ENCODE measurements at places on chromosomes 5 and 9. TPM values are rescaled to one million over a fixed set of nuclear protein-coding genes. Genes with fewer than 3 reads are reported as not detected.

Gene GGTA1
- not detected for total RNA-seq

Gene NXNL2
- total RNA-seq, result 1.4 TPM

Gene CDKN2A
- total RNA-seq, result 284 TPM

Gene IFNK
- not detected for total RNA-seq

Gene GHR
- 0.45 TPM for total RNA-seq

Gene PCDHA1
- 0.83 TPM for total RNA-seq

Gene XPA
- 5.9 TPM for total RNA-seq

Gene FOXD4L6
- 0.28 TPM for total RNA-seq

Gene PCDH12
- not detected for total RNA-seq

Gene FABP6
- total RNA-seq, result 1.6 TPM

Gene SGCD
- total RNA-seq, result not detected

Gene CNTFR
- not detected for total RNA-seq

DNA sequence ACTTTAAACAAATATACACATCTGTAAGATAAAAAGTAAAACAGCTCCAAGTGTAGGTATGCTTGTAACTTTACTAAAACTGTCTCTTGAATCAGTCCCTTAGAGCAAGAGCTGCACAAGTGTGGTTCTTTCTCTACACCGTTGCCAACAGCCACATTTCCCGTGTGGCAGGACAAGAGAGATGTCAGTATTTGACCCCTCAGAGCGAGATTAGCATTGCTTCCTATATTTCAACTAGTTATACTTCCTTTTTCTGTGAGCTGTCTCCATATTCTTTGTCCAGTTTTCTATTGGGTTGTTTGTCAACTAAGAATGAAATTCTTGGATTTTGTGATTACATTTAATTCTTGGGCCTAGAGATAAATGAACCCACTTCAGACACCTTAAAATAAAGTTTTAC is 8.0 kb downstream of the PLIN2 start:
- no peak for DNase-seq

DNA sequence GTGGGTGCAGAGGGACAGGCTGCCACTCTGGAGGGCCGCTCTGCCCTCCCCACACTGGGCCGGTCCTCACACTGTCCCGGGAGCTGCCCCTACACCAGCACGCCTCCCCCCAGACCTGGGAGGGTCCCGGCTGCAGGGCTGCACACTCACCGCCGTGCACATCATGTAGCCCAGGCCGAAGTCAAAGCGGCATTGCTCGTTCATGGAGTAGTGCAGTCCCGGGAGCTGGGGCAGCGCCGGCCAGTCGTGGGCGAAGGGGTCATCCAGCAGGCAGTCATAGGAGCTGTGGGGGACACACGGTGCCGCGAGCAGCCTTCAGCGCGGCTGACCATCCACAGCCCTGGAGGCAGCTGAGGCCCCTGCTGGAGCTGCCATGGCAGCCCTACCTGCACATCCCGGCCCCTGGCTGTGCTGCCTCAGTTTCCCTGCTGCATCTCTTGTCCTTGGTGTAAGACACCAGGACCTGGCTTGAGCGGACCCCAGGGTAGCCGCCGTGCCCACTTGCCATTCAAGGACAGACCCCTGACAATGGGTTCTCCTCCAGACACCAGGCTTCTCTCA is 93.2 kb downstream of the ZNF354C start:
- DNase-seq, result no peak

DNA sequence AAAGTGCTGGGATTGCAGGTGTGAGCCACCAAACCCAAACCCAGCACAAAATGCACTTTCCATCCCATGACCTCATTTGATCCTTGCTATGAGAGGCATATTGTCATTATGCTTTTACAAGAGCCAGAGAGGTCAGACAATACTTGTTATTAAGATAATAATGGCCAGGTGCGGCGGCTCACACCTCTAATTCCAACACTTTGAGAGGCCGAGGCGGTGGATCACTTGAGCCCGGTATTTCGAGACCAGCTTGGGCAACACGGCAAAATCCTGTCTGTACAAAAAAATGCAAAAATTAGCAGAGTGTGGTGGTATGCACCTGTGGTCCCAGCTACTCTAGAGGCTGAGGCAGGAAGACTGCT is 55.9 kb upstream of the IL17B start:
- no peak for DNase-seq

DNA sequence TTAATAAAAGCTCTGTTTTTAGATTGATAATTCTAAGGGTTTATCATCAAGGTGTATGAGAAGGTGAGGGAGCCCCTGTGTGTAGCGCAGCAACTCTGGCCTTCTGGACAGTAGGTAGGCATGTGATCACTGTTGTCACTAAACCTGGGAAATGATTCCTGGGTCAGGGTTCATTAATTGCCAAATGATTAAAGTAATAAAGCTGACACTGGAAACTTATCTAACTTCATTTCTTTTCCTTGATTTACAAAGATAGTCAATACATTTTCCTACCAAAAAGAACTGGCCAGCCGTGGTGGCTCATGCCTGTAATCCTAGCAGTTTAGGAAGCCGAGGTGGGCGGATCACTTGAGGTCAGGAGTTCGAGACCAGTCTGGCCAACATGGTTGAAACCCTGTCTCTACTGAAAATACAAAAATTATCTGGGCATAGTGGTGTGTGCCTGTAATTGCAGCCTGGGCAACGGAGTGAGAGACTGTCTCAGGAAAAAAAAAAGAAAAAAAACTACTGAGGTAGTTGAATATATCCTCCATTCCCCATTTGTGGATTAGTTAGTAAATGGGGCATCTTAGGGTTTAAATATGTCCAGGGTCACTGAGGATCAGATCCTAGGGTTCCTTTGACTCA is 2.4 kb downstream of the EHMT1 start:
- DNase-seq, result no peak

- DNase-seq, result no peak
Measured at GRCh38 chr5:168530621-168531150, 1.6 kb downstream of the FBLL1 start.

- no peak for DNase-seq
Measured at GRCh38 chr5:51859624-51860023, 476.4 kb downstream of the ISL1 start.

- DNase-seq, result no peak
Measured at GRCh38 chr5:148801682-148802276, 24.6 kb upstream of the ADRB2 start.

- no peak for DNase-seq
Measured at GRCh38 chr5:39712316-39713249, 287.8 kb upstream of the DAB2 start.

DNA sequence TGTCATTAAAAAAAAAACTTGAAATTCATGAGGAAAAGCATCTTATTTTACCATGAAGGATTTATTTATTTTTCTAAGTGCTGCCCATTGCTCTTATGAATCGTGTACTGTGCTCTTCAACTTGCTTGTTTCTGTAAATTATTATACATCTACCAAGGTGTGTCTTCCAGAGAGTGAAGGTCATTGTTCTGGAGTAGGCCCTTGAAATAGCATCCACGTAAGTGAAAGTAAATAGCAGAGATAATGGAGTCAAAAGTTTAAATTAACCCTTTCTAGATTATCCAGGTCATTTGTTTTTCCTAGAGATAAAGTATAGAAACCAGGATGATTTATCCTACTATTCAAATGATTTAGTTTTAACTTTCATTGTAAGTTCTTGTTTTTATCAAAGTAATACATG is 473.1 kb downstream of the DIRAS2 start:
- no peak for DNase-seq

DNA sequence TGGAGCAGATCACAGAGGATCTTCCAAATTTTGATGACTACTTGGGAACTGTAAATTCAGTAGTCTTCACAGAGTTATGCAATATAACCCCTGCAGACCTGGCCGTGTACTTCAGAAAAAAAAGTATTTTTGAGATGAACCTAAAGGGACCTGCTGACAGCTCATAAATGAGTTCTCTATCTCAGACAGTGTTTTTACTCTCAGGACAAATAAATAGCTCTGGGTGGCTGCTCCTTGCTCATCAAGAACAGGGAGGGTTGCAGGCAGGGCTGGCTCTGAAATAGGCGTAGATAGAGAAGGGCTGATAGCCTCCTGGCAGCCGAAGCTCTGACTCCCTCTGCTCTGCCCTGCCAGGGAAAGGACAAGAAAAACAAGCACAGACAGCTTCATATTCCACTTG is 64.8 kb downstream of the PLAC8L1 start:
- DNase-seq, result no peak

GRCh38 chr5:126198531-126198930 is 224.7 kb upstream of the GRAMD2B start:
- DNase-seq, result no peak

DNA sequence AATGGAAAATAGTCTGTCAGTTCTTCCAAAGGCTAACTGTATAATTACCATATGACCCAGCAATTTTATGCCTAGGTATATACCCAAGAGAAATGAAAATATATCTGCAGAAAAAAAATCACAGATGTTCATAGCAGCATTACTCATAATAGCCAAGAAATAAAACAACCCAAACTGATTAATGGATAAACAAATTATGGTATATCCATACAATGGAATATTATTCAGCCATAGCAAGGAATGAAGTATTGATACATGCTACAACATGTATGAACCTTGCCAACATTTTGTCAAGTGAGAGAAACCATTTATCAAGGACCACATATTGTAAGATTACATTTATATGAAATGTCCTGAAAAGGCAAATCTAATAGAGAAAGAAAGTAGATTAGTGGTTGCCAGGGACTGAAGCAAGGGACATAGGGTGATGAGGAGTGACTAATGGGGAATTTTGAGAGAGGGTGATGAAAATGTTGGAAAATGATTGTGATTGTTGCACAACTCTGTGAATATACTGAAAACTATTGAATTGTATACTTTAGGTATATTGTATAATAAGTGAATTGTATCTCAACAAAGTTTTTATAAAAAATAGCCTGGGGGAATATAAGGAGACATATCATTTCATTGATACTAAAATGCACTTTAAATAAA is 114.4 kb downstream of the PBX3 start:
- no peak for DNase-seq

GRCh38 chr5:135242021-135242865 is 156.8 kb downstream of the MACROH2A1 start:
- no peak for DNase-seq

DNA sequence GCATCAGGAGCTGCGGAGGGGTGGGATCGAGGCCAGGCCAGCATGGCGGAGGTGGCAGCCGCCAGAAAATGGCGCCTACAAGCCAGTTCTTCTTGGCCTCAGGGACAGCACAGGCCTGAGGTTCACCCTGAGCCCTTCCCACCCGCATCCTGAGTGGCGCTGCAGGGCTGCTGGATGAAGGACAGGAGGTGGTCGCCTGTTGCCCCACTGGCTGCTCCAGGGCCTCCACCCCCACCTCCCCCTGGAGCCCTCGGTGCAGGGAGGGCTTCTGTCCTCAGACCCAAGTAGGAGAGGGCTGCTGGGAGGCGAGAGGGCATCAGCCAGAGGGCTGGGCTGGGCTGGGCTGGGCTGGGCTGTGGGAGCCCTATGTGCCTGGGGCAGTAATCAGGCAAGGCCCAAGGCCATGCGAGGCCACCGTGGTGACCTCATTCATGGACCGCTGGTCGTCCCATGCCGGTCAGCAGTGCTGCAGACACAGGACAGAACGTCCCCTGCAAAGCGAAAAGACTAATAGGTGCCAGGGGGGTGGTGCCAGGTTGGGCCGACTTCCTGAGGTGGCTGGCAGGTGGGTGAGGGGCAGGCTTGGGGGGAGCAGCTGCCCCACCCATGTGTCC is 13.8 kb downstream of the GPSM1 start:
- DNase-seq, result no peak

DNA sequence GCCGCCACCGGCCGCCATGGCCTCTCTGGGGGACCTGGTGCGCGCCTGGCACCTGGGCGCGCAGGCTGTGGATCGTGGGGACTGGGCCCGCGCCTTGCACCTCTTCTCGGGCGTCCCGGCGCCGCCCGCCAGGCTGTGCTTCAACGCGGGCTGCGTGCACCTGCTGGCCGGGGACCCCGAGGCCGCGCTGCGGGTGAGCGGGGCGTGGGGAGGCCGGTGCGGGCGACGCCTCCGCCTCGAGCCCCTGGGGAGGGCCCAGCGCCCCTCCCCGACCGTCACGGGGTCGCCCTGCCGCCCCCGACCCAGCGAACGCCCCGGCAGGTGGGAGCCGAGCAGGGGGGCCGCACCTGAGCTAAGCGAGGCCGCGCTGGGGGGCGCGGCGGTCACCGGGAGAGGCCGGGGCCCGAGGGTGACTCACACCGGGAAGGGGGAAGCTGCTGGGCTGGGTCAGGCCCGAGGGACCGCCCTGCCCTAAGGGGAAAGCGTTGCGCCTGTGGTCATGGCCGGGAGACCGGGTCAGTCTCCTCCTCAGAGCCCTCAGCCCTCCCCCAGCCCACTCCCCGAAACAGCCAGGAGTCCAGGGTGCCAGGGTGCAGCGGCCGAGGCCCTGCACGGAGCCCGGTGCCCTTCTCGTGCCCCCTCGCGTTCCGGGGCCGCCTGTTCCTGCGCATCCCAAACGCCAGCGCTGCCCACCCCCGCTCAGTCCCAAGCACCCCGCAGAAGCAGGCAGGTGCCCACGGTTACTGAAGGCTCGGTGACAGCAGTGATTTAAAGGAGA is 510 bp downstream of the NOXA1 start:
- DNase-seq, result peak; percentile 83

DNA sequence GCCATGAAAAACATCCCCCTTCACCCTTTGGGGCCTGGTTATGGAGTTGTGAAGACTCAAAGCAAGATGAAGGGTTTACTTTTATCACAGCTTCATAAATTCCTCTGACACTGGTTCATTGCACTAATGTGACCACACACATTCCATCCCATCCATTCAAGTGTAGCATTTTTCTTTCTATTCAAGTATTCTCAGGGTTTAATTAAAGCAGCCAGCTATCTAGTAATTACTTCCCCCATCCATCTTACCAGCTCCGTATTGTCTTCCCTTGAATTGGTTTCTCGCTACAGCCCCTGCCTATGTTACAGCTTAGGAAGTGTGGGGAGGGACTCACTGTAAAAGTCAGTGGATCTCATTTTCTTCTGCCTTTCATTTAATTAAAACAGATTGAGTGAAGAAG is 387.0 kb upstream of the RFX3 start:
- DNase-seq, result no peak

GRCh38 chr5:140356853-140357725 is 2.9 kb upstream of the SLC4A9 start:
- no peak for DNase-seq

- DNase-seq, result no peak
Measured at GRCh38 chr9:86324308-86324707, 29.9 kb downstream of the TUT7 start.

DNA sequence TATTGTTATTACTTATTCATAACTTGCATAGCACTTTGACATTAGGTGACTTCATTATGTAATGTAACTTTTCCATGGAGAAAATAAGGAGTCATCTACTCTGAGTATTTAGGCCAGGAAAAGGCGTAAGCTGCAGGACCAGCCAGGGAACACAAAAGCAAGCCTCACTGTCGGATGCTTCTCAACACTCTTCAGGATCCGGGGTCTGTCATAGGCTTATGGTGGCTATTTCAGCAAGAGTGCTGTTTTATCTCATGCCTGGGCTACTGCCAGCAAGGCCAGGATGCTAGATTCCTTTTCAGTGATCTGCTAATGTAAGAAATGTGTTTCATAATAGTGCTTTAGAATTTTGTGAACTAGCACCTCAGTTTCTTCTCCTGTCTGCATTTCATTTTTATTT is 162.4 kb downstream of the CHSY3 start:
- no peak for DNase-seq

DNA sequence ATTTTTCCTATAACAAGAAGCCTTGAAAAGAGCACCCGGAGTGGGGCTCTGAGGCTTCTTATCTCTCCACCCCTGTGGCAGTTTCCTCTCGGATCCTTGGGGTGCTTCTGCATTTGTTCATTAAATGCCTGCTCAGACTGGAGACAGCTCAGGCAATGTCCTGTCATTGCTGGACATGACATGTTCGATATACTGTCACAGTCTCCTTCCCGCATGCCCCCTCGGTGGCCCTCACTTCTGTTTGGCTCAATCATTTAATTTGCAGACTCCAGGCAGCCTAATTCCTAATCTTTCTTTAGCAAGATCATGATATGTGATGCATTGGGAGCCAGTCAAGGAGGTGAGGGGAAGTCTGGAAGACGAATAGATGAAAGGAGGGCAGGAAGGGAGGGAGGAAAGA is 37.5 kb upstream of the CPEB4 start:
- no peak for DNase-seq
